Cardiac muscle cell (in vitro differentiated cells and primary cell): ENCODE measurements at places on chromosomes 2 and 18. TPM values are rescaled to one million over a fixed set of nuclear protein-coding genes. Genes with fewer than 3 reads are reported as not detected.

IL18RAP gene
- 0.61 TPM in 1 of 2 replicates, not detected in the other for polyA plus RNA-seq

CPO gene
- 0.42 TPM in 1 of 2 replicates, not detected in the other for polyA plus RNA-seq

TACR1 gene
- polyA plus RNA-seq, result not detected in 2 replicates

REG1B gene
- not detected in 2 replicates for polyA plus RNA-seq

SERPINB3 gene
- not detected in 2 replicates for polyA plus RNA-seq

ACOXL gene
- 0.89 and 4.0 TPM in 2 replicates for polyA plus RNA-seq

ANKRD53 gene
- 0.99 and 1.4 TPM in 2 replicates for polyA plus RNA-seq

DNA sequence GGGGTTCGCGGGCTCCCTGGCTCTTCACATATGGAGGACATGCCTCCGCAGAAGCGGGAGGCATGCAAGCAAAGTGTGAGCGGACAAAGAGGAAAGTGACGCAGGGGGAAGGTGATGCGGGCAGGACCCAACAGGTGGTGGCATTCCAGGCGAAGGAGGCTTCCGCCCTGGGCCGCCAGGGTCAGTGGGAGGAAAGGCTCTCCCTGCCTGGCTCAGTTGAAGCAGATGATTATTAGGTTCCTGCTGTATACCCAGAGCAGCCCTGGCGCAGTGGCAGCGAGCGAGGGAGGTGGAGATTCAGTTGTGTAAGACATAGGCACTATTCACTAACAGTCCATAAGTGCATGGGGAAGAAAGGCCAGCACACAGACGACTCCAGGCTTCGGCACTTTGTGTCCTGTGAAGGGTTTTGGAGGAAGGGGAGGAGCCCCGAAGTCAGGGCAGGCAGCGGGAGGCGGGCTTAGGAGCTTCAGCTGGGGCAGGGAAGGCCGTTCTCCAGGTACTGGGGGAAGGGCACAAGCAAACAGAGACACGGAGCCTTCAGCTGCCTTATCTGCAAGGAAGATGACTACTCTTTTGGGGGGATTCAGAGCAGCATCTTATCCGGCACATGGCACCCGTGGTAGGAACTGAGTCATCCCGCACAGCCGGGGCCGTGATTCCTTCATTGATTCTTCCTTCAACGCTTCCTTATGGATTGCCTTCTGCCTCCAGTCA lies 89.8 kb downstream of the TGOLN2 start:
- no peak overlapping the region for H3K27ac ChIP-seq
- H3K27me3 ChIP-seq, result no peaks in the 10 kb centered on the region
- no peaks in the 10 kb centered on the region for H3K36me3 ChIP-seq
- DNase-seq, result peak; percentile 21
- H3K4me3 ChIP-seq, result no peak overlapping the region
- peaks cover 17% of the 10 kb centered on the region for H3K4me1 ChIP-seq

- H3K4me3 ChIP-seq, result no peak overlapping the region
- H3K36me3 ChIP-seq, result no peaks in the 10 kb centered on the region
- peak overlapping the region; percentile 38 for H3K27ac ChIP-seq
Observed at GRCh38 chr18:79566771-79567431, 112.7 kb upstream of the CTDP1 start.

- H3K4me3 ChIP-seq, result no peak overlapping the region
- H3K27ac ChIP-seq, result no peak overlapping the region
Observed at GRCh38 chr2:20419007-20419576, 27.8 kb upstream of the RHOB start.

- H3K27ac ChIP-seq, result no peak overlapping the region
- no peak overlapping the region for H3K4me3 ChIP-seq
- DNase-seq, result no peak
- no peaks in the 10 kb centered on the region for H3K4me1 ChIP-seq
Observed at GRCh38 chr18:13461469-13461868, 242.9 kb downstream of the LDLRAD4 start.

DNA sequence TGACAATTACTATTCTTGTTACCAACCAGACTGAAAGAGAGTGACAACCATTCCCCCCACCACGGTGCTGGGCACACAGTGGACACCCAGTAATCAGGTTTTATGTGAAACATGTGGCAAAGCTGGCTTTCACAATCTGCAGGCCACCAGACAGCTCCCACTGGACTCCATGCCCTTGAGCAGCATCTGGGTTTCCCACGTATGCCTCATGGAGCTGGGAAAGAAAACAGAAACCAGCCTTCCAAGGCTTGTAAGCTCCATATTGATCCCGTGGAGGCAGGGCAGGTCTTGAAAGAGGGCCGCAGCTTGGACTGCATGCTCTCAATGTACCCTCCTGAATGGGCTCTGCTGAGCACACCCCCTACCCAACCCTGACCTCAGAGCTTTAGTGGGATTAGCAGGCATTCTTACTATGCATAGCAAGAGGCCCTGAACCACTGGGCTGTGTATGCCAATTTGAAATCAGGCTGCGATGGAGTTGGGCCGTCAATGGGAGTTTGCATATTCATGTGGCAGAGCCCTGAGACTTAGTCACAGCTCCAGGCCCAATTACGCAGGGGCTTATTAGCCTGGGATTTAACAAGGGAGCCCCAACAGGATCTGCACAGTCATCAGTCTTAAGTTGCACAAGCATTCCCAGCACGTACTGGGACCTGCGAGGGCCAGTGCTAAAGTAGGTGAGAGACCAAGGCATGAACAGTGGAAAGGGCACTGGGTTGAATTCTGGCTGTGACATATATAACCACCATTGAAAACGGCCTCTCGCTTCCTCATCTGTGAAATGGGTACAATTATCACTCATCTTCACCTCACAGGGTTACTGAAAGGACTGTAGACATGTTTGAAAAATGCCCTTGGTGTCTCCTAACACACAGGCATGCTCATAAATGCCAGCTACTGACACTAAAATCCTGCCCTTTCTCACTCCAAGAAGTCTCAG lies 10.5 kb downstream of the C1QL2 start:
- DNase-seq, result no peak
- peaks cover 54% of the 10 kb centered on the region for H3K27me3 ChIP-seq
- H3K4me1 ChIP-seq, result no peaks in the 10 kb centered on the region
- H3K36me3 ChIP-seq, result no peaks in the 10 kb centered on the region
- H3K27ac ChIP-seq, result no peak overlapping the region

DNA sequence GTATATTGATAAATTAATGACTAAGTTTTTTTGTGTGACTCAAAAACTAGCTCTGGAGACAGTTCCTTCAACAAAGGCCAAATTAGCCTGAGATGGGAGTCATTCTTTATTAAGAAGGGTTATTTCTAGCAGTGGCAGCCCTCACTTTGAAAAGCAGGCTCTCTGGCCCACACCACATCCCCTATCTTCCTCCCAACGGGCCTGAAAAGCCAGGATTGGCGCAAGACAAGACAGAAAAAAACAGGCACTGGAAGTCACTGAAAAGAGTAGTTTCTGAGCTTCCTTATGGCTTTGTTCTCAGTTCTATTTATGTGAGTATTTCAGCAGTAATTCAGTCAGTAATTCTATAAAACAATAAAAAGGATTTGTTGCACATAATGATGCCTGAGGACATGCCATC lies 149.0 kb downstream of the LAMA3 start:
- DNase-seq, result peak; percentile 44
- H3K27ac ChIP-seq, result no peak overlapping the region
- H3K4me3 ChIP-seq, result no peak overlapping the region
- no peaks in the 10 kb centered on the region for H3K36me3 ChIP-seq

DNA sequence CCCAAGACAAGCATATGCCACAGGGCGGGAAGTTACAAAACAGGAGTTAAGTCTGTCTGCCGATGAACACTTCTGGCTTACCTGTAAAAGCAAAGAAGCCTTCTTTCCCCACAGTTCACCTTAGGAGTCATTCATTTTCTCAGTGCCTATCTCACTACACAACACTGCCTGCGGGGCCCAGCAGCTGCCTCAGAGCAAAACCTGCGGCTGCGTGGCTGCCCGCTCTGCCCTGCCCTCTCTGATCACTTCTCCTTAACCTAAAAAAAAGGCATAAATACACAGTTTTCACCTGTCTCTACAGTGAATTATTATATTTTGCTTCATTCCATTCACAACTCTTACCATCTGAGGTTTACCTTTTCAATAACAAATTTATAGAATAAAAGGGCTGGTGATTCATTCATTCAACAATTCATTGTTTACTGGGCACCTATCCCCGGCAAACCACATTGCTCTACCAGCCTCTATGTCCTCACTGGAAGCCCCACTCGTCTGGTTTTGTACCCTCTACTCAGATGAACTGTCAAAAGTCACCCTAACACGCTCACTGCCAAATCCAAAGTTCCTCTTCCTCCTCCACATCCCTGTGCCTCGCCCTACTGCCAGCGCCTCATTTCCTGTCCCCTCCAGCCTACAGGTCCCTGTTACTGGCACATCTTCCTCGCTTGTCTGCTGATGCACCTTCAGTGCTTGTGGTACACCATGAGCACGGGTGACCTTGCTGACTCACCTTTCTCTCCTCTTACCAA lies 31.4 kb downstream of the AFG3L2 start:
- H3K27ac ChIP-seq, result peak overlapping the region; percentile 39
- H3K27me3 ChIP-seq, result no peaks in the 10 kb centered on the region
- H3K36me3 ChIP-seq, result peaks cover 82% of the 10 kb centered on the region
- DNase-seq, result no peak
- H3K4me1 ChIP-seq, result no peaks in the 10 kb centered on the region

- peak overlapping the region; percentile 86 for H3K27ac ChIP-seq
- peak; percentile 77 for DNase-seq
- H3K4me1 ChIP-seq, result peaks cover 56% of the 10 kb centered on the region
- H3K36me3 ChIP-seq, result no peaks in the 10 kb centered on the region
Observed at GRCh38 chr18:36568487-36568886, 260.3 kb downstream of the TPGS2 start.

GRCh38 chr2:133993160-133993559 lies 260.7 kb upstream of the MGAT5 start:
- peak; percentile 53 for DNase-seq
- H3K4me3 ChIP-seq, result no peak overlapping the region
- no peaks in the 10 kb centered on the region for H3K36me3 ChIP-seq
- no peaks in the 10 kb centered on the region for H3K27me3 ChIP-seq

DNA sequence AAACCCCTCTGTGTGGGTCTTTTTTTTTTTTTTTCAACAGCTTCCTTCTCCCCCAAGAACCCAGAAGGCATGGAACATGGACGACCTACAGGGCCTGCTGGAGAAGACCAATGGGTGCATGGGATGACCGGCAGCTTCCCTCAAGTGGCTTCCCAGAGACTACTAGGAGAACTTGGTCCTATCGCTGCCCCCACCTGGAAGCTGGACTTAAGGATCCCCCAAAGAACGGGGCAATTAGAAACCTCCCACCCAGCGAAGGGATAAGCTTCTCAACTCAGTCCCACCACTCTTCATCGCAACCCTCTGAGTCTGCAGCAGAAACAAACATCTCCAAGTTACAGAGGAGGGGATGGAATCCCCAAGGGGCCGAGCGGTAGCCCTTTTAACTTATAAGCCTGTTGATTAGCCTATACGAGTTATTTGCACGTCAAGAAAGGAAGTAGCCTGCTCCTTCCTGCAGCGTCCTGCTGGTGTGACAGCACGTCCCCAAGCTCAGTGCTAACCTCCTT lies 1.4 kb downstream of the ACTR1B start:
- peaks cover 10% of the 10 kb centered on the region for H3K36me3 ChIP-seq
- peaks cover 8% of the 10 kb centered on the region for H3K4me1 ChIP-seq
- no peak for DNase-seq
- no peaks in the 10 kb centered on the region for H3K27me3 ChIP-seq

- DNase-seq, result peak; percentile 65
- peaks cover 20% of the 10 kb centered on the region for H3K4me1 ChIP-seq
- H3K27me3 ChIP-seq, result no peaks in the 10 kb centered on the region
- H3K4me3 ChIP-seq, result no peak overlapping the region
- H3K36me3 ChIP-seq, result no peaks in the 10 kb centered on the region
Observed at GRCh38 chr2:45276914-45277313, 267.7 kb upstream of the SIX2 start.

DNA sequence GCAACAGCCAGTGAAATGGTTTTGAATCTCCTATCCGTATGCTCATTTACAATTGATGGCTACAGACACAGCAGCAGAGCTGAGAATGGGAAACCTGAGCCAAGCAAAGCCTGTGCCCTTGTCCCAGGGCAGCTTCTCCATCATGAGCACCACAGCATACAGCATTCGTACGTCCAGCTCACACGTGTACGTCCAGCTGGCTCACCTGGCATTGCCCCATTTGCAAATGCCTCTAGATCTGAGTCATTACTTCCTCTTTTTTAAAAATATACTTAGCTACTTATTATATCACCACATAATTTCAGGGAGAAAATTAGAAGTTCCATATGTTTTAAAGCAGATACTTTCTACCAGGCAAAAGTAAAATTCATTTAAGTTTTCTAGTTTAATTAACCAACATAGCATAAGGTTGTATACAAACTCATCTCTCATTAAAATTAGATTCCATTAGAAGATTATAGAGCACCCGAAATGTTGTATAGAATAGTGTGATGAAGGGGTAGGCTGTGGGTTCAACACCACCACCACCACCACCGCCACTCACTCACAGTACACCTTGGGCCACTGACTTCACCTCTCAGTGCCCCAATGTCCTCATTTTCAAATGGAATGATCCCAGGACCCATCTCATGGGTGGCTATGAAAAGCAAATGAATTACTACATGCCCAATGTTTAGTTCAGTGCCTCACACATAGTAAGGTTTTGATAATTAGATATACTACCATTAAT lies 31.4 kb upstream of the TMEM177 start:
- H3K4me1 ChIP-seq, result no peaks in the 10 kb centered on the region
- H3K27ac ChIP-seq, result no peak overlapping the region
- H3K4me3 ChIP-seq, result no peak overlapping the region
- H3K36me3 ChIP-seq, result no peaks in the 10 kb centered on the region
- no peaks in the 10 kb centered on the region for H3K27me3 ChIP-seq

DNA sequence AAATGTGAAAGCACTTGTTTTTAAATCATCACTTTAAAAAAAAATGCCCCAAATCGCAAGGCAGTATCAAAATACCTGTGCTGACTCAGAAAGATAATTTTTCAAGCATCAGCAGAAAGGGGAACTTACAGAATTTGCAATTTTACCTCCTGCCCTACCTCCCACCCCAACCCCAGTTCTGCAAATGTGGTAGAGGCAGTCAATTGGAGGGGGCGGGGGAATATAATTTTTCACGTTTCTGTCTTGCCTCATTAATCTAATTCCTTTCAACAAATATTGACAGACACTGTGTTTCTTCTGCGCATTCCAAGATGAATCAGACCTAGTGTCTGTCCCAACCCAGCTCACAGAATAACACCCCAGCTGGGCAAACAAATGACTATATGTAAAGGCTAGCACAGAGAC lies 76.8 kb downstream of the ALPK2 start:
- H3K36me3 ChIP-seq, result peaks cover 8% of the 10 kb centered on the region
- peaks cover 66% of the 10 kb centered on the region for H3K4me1 ChIP-seq
- H3K4me3 ChIP-seq, result no peak overlapping the region
- no peaks in the 10 kb centered on the region for H3K27me3 ChIP-seq
- peak overlapping the region; percentile 92 for H3K27ac ChIP-seq

- H3K4me1 ChIP-seq, result no peaks in the 10 kb centered on the region
- peaks cover 21% of the 10 kb centered on the region for H3K27me3 ChIP-seq
- no peak for DNase-seq
- H3K36me3 ChIP-seq, result no peaks in the 10 kb centered on the region
- H3K4me3 ChIP-seq, result no peak overlapping the region
Observed at GRCh38 chr2:224954980-224955379, 87.3 kb downstream of the DOCK10 start.
